AG04450 (cell line): ENCODE measurements at places on chromosomes 2 and 18. TPM values are rescaled to one million over a fixed set of nuclear protein-coding genes. Genes with fewer than 3 reads are reported as not detected.
A peak's percentile ranks its signal among the peaks of the same experiment; 100 is the strongest.

DNA sequence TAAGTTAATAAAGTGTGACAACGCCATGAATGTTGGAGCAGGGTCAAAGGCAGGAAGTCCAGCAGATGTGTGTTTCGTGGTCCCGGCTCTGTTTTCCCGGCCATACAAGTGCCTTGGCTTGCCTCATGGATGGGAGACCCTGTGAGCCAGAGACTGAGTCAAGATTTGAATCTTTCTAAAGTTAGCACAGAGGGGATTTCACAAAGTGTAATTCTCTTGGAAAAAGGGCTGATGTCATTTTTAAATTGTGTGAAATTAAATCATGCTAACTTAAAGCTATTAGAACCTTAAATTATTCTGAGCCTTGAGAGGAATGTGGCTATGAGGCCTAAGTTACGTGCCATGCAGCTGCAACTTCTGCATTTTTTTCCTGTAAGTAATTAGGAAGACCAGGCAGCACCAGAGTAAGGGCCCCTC lies 38.3 kb upstream of the RALBP1 start:
- DNase-seq, result no peak

GRCh38 chr2:232237464-232237863 lies 141.1 kb upstream of the ALPP start:
- no peak for DNase-seq

DNA sequence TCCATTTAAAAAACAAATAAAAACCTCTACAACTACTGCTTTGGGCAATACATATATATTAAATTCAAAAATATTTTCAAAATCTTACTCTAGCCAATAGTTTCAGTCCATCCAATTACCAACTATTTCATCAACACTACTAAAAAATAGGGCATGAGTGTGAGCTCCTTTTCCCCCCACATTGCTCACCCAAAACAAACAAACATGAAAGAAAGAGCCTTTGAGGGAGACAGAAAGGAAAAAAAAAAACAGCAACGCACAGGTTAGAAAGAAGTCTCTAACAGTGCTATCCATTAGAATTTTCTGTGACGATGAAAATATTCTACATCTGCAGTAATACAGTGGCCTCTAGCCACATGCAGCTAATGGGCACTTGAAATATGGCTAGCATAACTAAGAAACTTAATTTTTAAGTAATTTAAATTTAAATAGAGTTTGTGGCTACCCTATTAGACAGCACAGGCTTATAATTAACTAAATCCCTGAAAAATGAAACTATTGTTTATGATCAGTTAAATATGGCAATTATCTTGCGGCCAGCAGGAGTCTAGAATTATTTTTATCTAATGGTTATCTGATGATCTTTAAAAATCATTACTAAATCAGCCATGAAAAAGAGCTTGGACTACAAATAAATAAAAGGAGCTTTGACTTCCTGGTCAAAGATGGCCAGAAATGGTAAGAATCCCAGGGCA lies 59.2 kb downstream of the RBMS1 start:
- no peak for DNase-seq

DNA sequence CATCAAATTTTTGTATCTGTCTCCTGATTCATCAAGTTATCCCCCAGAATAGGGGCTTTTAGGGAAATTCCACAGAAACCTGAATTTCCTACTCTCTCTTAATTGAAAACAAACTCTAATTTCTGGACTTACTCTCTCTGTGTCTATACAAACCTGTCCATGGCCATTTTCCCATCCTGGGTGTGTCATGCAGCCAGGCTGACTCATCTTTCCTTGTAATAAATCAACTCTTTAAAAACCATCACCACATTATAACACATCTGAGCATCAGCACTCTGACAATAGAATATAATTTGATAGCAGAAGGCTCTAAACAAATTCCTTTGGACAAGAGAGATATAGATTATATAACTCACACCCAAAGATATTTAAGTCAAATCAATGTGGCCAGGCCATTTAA lies 610.2 kb downstream of the DCC start:
- DNase-seq, result no peak

DNA sequence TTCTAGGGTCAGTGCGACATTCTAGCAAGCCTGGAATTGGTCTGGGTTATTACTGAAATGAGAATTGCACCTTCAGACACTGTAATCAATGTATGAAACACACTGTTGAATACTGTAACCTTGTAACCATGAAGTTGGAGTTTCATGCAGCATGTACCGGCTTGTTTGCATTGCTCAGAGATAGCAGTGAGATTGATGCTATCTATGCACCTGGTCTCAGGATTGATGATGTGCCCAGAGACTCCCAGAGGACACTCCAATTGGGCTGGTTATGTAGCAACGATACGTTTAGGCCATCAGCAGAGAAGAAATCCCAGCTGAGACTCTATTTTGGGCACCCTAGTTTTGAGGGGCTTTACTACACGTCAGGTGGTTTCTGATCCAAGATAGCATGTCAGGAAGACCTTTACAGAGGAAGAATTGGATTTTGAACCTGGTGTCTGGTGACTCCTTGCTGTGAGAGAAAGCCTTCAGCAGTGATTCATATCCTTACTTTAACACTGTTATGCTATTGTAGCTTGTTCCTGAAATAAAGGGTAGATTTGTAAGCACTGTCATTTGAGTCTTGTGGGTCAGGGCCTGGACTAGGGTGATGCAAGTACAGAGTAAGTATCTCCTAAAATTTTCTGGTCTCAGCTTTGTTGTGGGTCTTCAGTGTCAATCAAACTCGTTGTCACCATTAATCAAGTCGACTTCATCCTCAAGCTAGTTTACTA lies 305.1 kb upstream of the GULP1 start:
- no peak for DNase-seq

- DNase-seq, result peak; percentile 85
Observed at GRCh38 chr2:47269316-47270232, 114.5 kb upstream of the STPG4 start.

GRCh38 chr18:54183390-54183789 lies 41.1 kb downstream of the MBD2 start:
- no peak for DNase-seq

- no peak for DNase-seq
Observed at GRCh38 chr2:19673213-19673791, 228.5 kb downstream of the TTC32 start.

DNA sequence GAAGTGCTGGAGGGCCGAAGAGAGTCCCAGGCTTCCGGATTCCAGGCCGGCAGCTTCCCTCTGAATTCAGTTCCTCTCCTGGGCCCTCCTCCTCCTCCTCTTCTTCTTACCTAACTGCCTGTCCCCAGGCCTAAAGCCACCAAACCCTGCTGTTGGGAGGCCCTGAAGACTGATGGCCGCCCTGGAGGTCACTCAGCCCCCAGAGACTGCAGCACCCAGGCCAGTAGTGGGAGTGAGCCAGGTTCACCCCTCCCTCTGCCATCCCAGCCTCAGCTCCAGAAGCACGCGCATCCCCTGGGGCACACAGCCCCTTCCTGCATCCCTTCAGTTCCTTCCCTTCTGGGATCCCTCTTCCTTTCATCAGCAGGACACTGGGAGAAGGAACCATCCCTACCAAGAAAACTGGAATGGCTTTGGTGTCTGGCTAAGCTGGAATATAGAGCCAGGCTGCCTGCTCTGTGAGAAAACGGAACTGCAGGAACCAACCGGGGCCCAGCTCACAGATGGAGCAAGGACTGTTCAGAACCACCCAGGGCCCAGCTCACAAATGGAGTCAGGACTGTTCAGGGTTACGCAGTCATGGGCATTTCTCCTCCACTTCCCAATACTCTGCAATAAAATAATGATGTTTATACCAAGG lies 127.4 kb downstream of the NDUFA10 start:
- no peak for DNase-seq

ERMN gene
- polyA plus RNA-seq, result not detected in 2 replicates

VWA3B gene
- not detected in 2 replicates for polyA plus RNA-seq

LRRC30 gene
- not detected in 2 replicates for polyA plus RNA-seq

AKAIN1 gene
- not detected in 2 replicates for polyA plus RNA-seq

SERPINB3 gene
- not detected in 2 replicates for polyA plus RNA-seq

ACOXL gene
- polyA plus RNA-seq, result not detected in 2 replicates

TIMM21 gene
- polyA plus RNA-seq, result 49.0 and 52.7 TPM in 2 replicates
